ENCODE measurements at places on chromosomes 2 and 18.

DNA sequence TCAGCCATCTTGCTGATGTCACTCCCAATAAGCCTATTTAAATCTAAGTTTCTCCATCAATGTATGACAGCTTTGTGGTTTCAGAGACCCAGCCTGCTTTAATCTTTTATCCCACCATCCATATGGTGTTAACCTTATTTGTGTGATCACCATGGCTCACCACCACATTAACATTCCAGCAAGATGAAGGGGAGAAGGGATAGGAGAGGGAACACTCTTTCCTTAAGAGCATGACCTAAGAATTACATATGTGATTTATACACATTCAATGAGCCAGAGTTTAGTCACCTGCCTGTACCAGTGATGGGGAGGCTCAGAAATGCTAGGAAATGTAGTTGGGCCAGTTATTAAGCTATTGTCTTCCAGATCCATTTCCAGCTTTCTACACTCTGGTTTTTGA lies 44.5 kb upstream of the CHN1 start:
- no peak for DNase-seq

DNA sequence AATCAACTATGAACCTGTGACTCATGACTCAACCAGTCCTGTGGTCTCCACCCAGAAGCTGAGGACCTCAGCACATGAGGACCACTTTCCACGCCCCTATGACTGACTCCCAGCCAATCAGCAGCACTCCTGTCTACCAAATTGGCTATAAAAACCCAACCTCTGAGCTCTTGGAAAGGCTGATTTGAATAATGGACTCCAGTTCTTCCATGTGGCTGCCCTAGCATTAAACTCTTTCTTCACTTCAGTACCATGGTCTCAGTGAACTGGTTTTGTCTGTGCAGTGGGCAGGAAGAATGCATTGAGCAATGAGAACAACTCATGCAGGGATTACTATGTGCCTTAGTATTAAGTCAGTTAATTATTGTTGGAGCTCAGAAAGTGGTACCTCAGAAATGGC lies 78.3 kb downstream of the CMPK2 start:
- no peak for DNase-seq

DNA sequence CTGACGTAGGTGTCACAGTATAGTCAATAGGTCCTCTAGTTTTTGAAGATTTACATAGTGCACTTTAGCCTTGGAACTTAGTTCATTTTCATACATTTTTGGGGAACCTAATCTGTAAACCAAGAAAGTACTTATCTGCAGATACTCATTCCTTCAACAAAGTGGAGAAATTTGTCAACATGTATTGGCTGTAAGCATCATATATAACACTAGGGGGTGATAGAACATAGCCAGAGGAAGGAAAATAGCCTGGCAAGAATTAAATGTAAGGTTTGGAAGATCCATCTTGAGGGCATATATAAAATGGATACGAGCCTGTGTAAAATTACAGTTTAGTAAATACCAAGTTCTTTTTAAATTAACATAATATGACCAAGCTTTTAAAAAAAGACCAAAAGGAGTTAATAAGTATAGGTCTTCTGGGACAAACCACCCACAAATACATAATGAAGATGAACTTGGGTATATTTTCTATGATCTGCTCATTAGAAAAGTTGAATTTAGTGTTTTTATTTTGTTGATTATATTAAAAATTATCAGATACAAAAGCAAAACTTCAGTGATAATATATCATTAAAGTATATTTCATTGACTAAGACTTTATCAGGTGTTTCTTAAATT lies 18.2 kb downstream of the RPL37A start:
- no peak for DNase-seq

DNA sequence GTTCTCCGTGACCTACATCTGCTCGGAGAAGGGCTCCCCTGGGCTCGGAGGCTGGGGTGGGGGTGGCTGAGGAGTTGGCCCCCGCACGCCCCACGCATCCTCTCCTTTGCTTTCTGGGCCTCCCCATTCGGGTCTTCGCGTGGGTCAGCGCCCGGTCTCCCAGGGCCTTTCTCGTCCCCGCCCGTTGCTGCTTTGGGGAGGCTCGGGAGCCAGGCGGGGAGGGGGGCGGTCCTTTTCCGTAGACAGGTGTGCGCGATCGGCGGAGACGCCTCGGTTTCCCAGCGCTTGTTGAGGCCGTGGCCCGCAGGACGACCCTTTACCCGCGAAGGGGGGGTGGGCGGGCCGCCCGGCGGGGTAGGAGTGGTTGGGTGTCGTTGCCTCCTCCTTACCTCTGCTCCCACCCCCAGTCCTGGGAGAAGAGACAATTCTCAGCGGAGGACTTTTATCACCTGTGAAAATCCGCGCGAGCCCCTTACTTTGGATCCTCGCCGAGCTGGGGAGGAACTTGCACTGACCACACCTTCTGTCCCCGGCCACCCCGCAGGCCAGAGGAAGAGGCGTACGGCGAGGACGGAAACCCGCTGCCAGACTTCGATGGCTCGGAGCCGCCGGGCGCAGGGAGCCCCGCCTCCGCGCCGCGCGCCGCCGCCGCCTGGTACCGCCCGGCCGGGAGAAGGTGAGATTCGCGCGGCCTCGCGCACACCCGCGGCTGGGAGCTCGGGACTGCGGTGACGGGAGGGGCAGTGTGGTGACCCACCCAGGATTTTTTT lies 2.6 kb downstream of the ADCYAP1 start:
- no peak for DNase-seq

- DNase-seq = no peak
Measured at GRCh38 chr18:2304378-2305175, 266.7 kb downstream of the METTL4 start.

DNA sequence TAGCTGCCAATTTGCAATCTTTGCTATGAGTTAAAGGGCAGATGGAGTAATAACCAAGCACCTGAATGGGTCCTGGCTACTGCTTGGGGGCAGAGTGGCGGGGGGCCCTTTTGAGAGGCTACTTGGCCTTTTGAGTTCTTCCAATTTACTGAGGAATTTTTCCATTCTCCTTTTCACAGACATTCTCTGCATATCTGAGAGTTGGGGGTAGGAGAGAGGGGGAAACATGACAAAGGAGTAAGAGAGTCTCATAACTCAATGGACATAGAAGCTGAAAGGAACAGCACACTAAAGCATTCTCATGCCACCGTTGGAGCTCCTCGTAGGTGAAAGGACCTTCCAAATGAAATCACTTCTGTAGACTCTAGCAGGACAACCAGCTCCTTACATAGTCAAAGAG lies 16.1 kb downstream of the LGALSL start:
- DNase-seq = no peak

DNA sequence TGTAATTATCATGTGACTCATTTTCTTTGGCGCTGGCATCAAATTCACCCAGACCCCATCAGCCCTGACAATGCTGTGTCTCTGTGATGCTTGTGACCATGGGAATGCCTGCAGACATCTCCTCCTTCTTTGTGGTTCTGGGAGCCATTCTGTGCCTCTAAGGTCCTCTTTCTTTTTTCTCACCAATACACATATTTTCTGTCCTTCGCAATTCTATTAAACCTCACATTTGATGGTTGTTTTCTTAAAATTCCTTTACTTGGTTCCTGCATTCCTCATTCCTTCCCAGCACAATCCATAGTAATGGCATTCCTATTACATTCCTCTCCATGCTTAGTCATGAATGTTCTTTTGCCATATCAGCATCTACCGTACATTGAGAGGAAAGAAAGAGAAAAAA lies 375.3 kb downstream of the PIK3C3 start:
- DNase-seq = no peak

GRCh38 chr2:239177908-239178307 lies 222.9 kb downstream of the HDAC4 start:
- no peak for DNase-seq

GRCh38 chr2:127647242-127648190 lies 1.6 kb downstream of the GPR17 start:
- DNase-seq = no peak

GRCh38 chr18:57154191-57154830 lies 7.4 kb downstream of the BOD1L2 start:
- DNase-seq = no peak

DNA sequence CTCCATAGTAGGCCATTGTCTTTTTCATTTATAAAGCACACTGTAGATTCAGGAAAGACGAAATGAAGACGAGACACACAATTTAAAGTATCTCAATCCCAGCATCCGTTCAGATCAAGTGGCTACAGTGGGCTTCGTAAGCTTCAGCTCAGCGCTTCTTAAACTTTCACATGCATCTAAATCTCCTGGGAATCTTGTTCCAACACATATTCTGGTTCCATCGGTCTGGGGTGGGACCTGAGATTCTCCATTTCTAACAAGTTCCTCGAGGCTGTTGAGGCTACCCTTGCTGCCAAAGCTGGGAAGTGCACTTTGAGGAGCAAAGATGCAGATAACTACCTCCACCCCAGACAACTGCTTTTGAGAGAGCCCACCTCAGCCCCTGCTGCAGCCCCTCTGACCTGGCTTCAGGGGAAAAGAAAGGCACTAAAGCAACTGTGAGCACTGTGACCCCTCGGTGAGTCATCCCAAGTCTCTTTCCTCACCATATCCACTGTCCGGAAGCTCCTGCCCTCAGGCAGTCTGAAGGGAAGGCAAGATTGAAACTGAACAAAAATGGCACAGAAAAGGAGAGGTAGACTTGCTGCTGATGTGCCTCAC lies 201.1 kb upstream of the FBXO11 start:
- DNase-seq = no peak

DNA sequence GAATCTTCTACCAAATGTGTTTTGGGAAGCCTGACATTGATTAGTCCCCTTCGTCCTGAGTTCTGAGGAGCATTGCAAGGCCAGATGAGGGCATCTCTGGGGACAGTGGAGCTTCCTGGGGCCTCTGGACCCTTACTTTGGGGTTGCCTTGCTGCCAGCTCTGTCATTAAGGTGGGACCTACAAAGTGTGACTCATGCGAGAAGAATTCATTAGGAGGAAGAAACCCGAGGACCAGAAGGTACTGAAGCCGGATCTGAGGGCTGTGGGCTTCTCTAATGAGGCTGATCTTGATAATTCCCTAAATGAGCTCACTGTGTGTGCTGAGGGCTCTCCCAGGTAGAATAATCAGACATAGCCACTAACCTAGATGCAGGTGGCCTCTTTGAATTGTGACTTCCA lies 695 bp upstream of the SCYGR2 start:
- DNase-seq = no peak

GRCh38 chr2:113755035-113755834 lies 1.2 kb downstream of the SLC35F5 start:
- no peak for DNase-seq

DNA sequence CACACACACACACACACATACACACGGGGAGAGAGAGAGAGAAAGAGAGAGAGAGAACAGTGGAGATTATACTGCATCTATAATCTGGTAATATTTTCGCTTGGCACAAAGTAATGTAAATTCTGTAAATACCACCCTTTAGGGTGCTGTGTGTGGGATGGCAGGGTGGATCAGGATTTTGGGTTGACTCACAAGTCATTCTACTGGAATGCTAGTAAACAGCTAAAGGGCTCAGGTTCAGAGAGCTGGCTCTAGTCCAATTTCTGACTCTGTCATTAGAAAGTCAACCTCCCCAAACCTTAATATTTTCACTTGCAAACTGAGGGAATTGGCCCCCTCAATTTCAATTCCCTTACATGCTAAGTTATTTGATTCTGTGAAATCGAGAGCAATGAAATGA lies 308.3 kb downstream of the TSN start:
- no peak for DNase-seq

GRCh38 chr18:51342815-51343214 lies 145.3 kb upstream of the MEX3C start:
- no peak for DNase-seq

- DNase-seq = no peak
Measured at GRCh38 chr2:42804891-42805290, 12.5 kb upstream of the HAAO start.

- DNase-seq = no peak
Measured at GRCh38 chr2:37819186-37819585, 105.9 kb upstream of the RMDN2 start.

DNA sequence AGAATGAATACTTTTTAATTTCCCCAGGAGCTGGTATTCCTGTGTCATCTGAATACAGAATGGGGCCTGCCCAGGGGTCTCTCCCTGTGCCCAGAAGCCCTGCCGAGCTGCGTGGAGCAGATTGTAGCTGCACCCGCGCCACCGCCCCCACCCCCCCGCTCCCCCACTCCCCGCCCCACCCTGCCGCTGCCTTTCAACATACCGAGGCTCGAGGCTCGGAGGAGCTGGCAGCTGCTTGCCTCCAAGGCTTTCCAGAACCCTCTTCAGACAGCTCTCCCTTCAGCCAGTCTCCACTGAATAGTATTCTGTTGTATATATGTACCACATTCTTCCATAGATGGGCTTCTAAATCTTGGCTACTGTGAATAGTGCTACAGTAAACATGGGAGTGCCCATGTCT lies 150.7 kb downstream of the TSN start:
- no peak for DNase-seq

- no peak for DNase-seq
Measured at GRCh38 chr2:19158211-19158610, 200.2 kb downstream of the OSR1 start.

GRCh38 chr2:136433261-136433660 lies 315.3 kb upstream of the CXCR4 start:
- DNase-seq = no peak

DNA sequence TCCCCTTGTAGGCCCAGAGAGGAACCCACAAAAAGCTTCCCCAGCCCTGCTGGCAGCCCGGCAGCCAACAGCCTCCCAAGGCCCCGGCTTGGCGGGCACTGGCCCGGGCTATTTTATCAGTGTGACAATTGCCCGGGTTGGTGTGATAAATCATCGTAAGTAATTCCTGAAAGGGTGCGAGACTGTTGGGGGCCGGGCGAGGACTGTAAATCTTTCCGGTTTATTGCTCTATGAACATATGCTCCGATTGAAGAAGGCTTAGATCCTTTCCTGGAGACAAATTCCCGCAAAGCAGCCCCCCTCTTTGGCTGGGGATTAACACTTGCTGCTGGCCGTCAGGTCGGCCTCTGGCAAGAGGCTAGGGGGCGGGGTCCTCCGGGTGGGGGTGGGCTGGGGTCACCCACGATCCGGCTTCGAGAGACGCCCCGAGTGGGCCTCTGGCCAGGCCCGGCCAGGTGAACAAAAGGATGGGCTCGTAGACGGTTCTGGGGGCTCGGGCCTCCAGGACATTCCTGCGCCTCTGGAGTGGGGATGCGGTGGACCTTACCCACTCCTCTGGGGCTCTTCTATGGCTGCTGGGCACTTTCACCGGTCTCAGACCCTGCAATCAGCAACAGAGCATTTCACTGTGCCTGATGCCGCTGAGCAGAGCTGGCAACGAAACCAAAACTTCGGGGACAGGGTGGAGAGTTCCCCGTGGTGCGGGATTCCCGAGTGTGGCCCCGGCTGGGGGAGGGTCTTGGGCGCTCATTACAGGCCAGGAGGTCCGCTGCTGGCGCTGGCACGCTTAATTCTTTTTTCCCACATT lies 2.0 kb downstream of the HOXD3 start:
- no peak for DNase-seq

- no peak for DNase-seq
Measured at GRCh38 chr2:60707750-60708371, 48.2 kb upstream of the PAPOLG start.

- no peak for DNase-seq
Measured at GRCh38 chr2:65722028-65722778, 289.8 kb upstream of the SPRED2 start.

- DNase-seq = no peak
Measured at GRCh38 chr2:25851740-25852503, 26.4 kb downstream of the ASXL2 start.

GRCh38 chr2:77104554-77104953 lies 417.6 kb downstream of the LRRTM4 start:
- no peak for DNase-seq

GRCh38 chr2:183348492-183348891 lies 224.2 kb downstream of the NUP35 start:
- no peak for DNase-seq
